ENCODE measurements at places on chromosomes 7 and 10.

DNA sequence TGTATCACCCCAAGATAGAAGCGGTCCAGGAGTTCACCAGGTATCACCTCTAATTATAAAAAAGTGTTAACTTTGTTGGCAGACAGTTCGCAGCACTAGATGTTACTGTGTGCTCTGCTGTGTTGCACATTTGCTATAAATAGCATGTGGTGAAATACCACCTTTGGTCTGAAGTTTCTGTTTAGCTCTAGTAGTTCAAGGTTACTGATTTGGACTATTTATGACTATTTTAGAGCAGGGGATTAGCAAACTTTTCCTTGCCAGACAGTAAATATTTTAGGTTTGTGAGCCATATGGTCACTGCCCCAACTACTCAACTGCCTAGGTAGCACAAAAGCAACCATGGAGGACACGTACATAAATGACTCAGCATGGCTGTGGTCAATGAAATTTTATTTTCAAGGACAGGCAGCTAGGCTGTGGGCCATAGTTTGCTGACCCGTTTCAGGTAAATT lies 16.5 kb downstream of the DENND10 start:
- DNase-seq = no peak

DNA sequence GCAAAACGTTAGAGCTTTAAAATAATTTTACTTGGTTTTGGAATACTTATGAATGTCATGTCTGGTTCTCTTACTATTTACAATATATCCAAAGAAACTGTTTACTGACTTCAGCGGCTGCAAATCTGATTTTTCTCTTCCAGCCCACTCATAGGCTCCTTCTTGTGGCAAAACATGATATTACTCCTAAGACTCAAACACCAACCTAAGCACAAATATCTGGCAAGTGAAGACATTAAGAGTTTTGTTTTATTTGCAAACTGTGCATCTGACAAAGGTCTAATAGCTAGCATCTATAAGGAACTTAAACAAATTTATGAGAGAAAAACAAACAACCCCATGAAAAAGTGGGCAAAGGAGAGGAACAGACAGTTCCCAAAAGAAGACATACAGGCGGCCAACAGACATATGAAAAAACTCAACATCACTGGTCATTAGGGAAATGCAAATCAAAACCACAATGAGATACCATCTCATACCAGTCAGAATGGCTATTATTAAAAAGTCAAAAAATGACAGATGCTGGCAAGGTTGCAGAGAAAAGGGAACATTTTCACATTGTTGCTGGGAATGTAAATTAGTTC lies 20.3 kb upstream of the GJC3 start:
- DNase-seq = no peak

DNA sequence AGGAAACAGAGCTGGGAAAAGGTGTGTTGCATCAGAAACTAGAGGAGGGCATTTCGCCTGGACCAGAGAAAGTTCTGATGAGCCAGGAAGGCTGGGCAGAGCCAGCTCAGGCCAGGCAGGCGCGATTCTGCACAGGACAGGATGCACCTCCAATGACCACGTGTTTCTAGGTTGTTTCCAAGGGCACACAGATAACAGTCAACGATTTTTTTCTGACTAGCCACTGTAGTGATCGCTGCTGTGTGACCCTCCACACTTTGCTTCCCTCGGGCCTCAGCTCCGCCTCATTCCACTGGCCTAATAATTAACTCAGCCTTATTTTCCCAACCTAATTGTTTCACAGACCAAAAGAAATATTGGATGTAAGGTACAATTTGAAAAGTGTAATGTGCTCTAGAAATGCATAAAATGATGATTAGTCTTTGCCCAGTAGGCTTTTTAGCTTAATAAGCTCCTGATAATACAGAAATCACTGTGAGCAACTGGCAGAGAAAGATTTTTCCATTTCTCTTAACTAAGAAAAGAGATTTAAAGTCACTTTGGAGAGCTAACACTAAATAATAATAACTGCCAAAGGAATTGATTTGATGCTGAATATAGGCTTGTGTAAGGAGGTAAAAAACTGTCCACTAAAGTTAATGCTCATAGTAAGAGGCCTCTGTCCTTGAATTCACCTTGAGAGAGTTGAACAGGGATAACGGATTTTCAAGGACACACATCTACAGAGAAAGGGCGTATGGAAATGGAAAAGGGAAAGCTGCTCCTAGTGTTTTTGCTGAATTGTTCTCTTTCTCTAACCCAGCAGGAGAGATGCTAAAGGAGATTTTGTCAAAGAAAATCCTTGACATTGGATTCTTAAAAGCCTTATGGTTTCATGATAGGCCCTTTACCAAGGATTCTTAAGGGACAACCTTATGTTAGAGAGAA lies 291.0 kb upstream of the C7orf33 start:
- no peak for DNase-seq

- no peak for DNase-seq
Measured at GRCh38 chr10:33267708-33268107, 66.8 kb downstream of the NRP1 start.

Data from spleen (tissue), 13 donors.